ENCODE measurements at places on chromosomes 7 and 10.

DNA sequence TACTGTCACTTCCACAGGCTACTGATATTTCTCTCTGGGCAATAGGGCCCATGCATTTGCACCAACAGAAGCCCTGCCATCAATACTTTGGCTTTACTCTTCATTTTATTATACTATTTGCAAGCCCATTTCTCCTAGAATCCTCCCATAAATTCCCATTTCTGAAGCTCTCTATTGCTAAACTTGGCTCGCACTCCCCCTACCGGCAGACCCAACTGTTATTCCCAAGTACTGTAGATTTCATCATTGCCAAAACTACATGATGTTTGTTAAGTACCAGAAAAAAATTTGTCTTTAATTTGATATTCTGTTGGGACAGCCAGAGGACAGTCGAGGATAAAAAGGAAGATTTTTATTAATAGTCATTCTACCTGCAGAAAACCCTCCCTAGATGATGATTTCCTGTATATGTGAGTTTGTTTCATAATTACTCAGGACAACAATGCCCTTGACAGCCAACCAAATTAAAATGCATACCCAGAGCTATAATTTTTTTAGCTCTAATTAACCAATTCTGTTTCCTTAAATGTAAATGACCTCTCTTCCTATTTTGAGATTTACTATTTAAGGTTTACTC, 298.6 kb downstream of the REEP3 start:
- DNase-seq, result peak; percentile 63

GRCh38 chr10:11499425-11500071, 111.9 kb downstream of the USP6NL start:
- DNase-seq, result no peak

GRCh38 chr10:7561985-7562384, 104.8 kb downstream of the ITIH5 start:
- no peak for DNase-seq

GRCh38 chr7:111987115-111987826, 218.9 kb downstream of the DOCK4 start:
- DNase-seq, result no peak
